CD4-positive, alpha-beta memory T cell (primary cell): ENCODE measurements at places on chromosomes 6 and 20. TPM values are rescaled to one million over a fixed set of nuclear protein-coding genes. Genes with fewer than 3 reads are reported as not detected.

- no peak for DNase-seq
These were observed 66.2 kb upstream of the IYD start for GRCh38 chr6:150302520-150303176.

DNA sequence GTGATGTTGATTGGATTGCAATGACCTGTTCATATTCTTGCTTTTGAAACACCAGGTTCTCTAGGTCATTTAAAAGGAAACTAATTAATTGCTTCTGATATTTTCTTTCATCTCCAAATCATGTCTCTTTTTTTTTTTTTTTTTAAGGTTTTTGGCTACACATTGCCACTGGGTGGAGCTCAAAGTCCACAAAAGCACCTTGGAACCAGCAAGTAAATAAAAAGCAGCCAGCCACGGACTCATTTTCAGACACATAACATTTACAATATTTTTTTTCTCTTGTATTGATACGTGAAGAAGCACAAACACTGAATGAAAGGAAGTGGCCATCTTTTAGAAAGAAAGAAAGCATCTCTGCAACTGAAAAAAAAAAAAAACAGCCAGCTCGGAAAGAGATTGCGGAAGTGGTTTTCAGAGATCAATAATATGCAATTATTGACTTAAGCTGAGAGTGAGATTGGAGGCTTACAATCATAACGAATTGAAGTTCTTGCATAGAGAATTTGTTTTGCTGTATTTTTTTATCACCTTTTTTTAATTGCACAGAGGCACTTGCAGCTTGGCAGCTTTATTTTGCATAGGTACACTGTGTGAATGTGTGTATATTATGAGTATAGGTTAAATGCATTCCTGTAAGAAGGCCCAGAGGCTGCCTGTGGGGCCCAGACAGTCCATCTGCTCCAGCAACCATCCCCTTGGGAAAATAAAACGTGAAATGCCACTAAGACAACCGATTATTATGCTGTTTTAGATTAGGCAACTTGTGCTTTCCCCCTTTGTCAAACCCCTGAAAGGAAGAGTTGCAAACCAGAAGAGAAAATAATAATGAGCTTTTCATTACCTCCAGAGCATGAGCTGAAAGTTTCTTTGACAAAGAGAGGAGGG is 28.2 kb downstream of the CGA start:
- DNase-seq = no peak

DNA sequence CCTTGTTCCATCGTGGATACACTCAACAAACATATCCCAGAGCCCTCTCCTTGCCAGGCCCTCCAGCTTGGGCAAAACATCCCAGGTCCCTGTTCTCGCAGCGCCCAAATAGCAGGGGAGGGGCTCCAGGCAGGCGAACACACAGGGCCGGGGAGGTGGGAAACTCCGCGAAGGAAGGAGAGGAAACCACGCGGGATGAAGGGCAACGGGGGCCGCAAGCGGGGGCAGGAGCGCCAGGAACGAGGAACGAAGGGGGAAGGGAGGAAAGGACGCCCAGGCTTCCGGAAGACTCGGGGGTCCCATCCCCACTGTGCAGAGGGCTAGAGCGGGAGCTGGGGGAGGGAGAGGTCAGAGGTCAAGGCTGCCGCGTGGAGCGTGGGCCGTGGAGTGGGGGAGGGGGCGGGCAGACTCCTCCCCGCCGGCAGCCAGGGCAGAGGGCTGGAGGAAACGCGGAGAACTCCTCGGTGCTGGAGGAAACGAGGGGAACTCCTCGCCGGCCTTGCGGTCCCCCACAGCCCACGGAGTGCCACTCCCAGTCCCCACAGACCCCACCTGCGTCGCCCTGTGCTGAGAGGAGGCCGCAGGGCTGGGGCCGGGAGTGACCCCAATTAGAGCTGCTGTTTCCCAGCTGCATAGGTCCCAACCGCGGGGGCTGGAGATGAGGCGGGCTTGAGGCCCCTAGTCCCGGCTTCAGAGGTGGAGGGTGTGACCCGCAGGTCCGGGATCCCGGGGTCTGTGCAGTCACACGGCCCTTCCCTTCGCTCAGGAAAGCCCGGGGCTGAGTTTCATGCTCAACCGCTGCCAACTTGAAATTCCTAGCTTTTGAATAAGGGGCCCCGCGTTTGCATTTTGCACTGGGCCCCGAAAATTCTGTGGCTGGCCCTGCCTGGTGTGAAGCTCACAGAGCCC is 1.2 kb upstream of the RBM38 start:
- DNase-seq = peak; percentile 68

DNA sequence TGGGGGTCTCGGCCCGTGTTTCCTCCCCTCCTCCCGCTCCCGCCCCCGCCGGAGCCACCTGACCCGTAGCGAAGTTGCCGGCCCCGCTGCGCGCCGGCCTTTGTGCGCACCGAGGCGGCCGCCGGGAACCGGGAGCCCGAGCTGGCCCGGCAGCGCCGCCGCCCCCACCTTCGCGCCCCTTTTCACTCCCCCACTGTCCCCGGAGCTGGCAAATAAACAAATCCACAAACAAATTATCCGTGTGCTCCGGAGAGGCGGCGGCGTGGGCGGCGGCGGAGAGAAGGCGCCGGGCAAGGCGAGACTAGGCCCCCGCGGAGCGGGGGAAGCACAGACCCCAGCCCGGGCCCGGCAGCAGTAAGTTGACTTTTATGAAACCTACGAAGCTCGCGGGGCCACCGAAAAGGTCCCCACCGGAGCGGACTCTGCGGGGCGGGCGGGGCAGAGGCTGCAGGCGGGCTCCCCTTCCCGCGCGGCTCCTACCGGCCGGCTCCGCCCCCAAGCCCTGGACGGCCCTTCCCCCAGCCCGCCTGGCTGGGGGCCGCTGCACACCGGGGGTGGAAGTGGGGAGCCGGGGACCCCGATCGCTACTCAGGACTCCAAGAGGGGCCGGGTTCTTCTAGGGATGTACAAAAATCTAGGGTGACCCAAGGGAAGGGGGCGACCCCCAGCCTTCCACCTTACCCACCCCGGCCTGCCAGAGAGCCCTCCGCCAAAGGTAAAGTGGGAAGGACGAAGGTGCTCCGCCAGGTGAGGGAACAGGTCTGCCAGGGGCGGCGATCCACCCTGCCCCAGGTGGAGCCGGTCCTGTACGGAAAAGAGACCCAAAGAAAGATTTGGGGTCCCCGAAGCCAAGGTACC is 40.7 kb downstream of the YTHDF1 start:
- no peak for DNase-seq

DNA sequence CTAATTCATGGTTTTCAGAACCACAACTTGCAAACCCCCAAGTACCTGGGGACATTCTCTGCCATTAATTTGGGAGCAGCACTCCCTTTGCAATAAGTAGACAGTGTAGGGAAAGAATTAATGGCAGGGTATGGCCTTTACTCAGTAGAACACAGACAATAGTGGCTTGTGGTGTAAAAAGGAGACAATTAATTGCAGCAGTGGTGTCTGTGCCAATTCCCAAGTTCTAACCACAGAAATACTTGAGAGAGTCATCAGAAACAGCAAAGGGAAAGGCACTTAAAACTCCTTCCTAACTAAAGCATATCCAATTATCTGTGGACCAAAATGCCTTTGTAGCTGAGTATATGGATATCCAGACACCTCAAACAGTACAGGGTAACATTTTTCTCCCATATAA is 257.6 kb upstream of the POU3F2 start:
- DNase-seq = no peak

The NT5E gene
- total RNA-seq = 3.3 TPM

The IMPG1 gene
- not detected for total RNA-seq

GRCh38 chr20:61850457-61850856 is 215.2 kb downstream of the TAF4 start:
- no peak for DNase-seq

- DNase-seq = no peak
These were observed 426.1 kb downstream of the RFPL4B start for GRCh38 chr6:112773187-112773586.

DNA sequence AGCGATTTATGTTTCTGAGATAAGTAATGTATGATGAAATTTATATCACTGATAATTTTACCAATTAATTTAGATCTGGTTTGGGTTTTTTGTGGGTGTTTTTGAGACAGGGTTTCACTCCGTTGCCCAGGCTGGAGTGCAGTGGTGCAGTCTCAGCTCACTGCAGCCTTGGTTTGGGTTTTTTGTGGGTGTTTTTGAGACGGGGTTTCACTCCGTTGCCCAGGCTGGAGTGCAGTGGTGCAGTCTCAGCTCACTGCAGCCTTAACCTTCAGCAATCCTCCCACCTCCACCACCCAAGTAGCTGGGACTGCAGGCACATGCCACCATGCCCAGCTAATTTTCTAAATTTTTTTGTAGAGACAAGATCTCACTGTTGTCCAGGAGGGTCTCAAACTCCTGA is 13.0 kb downstream of the MRS2 start:
- DNase-seq = no peak

The DNPH1 gene
- total RNA-seq = 34.8 TPM

The XKR7 gene
- not detected for total RNA-seq

DNA sequence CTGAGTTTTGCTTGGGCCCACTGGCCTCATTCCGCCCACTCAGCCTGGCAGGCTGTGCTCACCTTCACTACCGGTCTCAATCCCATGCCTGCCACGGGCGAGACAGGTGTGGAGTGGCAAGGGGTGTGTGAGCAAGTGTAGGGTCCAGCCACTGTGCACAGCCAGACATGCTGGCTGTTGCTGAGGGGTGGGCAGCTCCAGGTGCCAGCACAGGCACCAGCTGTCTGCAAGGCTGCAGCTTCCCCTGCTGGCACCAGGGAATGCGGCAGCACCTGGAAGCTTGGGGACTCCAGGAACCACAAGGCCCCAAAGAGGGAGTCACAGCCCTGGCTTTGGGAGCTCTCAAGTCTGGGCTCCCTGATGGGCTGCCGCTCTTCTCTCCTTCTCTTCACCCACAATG is 372.7 kb downstream of the CBLN4 start:
- no peak for DNase-seq

GRCh38 chr6:9461188-9461587 is 953.7 kb downstream of the TFAP2A start:
- no peak for DNase-seq

DNA sequence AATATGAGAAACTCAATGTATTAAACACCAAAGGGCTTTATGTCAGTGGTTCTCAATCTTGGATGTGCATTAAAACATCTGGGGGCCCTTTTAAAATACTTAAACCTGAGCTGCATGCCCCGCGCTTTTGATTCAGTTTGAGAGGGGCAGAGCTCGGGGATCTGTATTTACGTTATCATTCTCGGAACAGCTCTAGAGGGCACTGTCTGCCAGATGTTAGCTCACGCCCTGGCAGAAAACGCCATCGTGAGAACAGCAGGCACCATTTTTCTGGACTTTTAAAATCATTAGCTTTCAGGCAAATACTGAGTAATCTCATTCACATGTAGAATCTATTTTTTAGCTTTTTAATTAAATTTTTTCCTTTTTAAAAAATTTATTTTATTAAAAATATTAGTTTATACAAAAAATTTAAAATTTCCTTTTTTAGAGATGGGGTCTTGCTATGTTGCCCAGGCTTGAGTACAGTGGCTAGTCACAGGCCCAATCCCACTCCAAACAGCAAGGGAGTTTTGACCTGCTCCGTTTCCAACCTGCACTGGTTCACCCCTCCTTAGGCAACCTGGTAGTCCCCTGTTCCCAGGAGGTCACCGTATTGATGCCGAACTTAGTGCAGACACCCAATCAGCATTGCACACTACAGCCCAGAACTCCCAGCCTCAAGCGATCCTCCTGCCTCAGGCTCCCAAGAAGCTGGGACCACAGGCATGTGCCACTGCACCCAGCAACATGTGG is 30.0 kb upstream of the ZNF133 start:
- DNase-seq = no peak

The LAMP5 gene
- not detected for total RNA-seq
